T1000 (cell line): ENCODE measurements at places on chromosomes 1 and 21.

GRCh38 chr1:169390303-169390702 is 22.3 kb downstream of the BLZF1 start:
- no peak for DNase-seq

- no peak for DNase-seq
These were observed 5.0 kb downstream of the ZNF691 start for GRCh38 chr1:42851420-42851819.

GRCh38 chr1:167483790-167484189 is 34.5 kb downstream of the CD247 start:
- DNase-seq = no peak

DNA sequence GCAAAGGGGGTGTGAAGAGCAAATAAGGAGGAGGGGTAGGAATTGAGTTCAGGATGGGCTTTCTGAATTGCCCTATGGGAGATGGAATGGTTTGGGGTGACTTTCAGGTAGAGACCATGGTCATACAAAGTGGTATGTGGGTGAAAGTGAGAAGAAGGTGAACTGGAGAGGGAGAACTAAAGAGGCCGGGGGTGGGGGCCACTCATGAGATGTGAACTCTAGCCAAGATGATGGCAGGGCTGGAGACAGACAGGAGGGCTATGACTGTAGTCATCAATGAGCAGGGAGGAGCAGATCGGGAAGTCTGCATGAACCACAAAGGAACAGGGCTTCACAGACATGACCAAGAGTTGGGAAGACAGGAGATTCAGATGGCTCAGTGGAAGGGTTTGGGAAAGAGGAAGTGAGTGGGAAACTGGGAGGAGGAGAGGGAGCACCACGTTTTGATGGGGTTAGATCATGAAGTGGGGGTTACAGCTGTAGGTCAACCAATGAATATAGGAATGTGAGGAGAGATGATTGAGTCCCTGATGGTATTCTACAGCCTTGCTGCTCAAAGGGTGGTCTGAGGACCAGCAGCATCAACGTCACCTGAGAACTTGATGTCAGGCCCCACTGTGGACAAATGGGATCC is 20.7 kb upstream of the LRRC8D start:
- DNase-seq = no peak

GRCh38 chr21:42145569-42146272 is 73.2 kb upstream of the ABCG1 start:
- peak; percentile 37 for DNase-seq

DNA sequence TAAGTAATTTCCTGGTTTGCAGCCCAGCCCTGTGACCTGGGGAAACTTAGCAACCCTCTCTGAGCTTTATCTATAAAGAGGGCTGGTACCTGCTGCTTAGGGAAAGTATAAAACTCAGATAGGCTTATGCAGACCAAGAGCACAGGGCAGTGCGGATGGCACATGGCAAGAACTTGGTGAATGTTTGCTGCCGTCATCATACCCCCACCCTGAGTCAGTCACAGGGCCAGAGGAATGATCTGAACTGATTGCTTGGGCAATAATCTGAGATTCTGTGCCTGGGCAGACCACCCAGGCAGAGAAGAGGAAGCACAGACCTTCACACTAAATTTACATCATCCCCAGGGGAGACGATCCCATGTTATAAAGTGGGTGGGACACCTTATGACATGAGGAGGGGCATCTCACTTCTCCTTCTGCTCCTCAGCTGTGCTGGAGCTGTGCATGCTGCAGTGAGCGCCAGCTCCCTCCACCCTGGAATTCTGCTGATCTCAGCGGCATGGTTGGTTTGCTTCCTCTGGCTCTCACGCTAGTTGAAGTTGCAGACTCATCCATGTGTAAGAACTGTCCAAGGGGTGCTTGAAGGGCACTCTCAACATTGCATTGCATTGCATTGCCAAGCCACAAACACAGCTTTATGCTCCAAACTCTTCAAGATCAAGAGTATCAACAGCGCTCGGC is 197.1 kb downstream of the AJAP1 start:
- no peak for DNase-seq

GRCh38 chr1:92583821-92584760 is 97.4 kb upstream of the GFI1 start:
- no peak for DNase-seq

GRCh38 chr1:230668227-230668626 is 25.9 kb downstream of the COG2 start:
- DNase-seq = no peak

GRCh38 chr1:202802034-202802433 is 6.2 kb downstream of the KDM5B start:
- no peak for DNase-seq

- DNase-seq = no peak
These were observed 44.8 kb downstream of the SNX7 start for GRCh38 chr1:98706173-98706843.

DNA sequence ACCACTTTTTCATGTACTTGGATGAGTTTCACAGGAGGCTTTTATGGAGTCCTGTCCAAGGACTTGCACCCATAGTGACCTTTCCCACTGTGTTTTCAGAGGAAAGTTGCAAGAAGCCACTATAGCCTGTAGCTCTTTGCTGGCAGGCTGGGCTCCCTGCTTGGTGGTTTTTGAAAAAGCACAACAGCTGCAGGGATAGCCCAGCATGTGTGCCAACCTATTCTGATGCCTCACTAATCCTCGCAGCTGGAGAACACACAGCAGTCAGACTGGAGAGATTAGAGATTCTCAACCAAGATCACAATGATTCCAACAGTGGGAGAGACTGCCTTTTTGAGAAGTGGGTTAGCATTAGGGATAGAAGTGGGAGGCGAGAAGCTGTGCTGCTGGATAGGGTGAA is 24.1 kb upstream of the ARHGEF11 start:
- no peak for DNase-seq

DNA sequence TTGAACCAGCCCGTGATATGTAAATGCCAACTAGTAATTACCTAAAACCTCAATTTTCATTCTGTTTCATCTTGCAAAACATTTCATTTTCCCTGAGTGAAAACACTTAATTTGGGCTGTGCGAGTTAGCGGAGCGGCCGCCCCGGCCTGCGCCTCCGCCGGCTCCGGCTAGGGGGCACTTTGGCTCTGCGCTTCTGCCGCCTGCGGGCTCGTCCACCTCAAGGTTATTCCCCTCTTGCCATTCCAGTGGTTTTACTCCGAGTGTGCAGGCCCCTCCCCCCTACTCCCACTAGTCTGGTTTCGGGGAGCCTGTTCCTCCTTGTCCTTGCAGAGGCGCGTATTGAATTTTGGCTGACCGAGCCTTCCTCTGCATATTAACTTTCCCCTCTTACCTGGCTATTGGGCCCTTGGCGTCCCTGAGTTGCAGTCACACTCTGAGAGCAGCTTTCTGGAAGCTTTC is 55.6 kb downstream of the PEX14 start:
- no peak for DNase-seq

DNA sequence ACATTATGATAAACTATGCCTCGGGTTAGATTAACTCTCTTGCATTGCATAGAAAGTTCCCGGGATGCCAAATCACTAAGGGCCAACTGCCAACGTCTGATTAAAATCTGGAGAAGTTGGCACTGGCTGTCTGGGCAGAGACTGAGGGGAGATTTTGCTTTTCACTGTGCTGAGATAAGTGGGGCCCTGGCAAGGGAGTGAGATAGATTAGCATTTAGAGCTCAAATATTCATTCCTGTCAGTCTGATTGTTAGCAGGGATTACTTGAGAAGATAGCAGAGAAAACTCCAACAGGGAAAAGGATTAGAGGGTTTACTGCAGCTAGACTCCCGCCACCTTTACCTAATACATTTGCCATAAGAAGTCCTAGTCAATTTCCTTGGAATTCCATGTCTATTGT is 714.1 kb upstream of the CHRM3 start:
- no peak for DNase-seq

DNA sequence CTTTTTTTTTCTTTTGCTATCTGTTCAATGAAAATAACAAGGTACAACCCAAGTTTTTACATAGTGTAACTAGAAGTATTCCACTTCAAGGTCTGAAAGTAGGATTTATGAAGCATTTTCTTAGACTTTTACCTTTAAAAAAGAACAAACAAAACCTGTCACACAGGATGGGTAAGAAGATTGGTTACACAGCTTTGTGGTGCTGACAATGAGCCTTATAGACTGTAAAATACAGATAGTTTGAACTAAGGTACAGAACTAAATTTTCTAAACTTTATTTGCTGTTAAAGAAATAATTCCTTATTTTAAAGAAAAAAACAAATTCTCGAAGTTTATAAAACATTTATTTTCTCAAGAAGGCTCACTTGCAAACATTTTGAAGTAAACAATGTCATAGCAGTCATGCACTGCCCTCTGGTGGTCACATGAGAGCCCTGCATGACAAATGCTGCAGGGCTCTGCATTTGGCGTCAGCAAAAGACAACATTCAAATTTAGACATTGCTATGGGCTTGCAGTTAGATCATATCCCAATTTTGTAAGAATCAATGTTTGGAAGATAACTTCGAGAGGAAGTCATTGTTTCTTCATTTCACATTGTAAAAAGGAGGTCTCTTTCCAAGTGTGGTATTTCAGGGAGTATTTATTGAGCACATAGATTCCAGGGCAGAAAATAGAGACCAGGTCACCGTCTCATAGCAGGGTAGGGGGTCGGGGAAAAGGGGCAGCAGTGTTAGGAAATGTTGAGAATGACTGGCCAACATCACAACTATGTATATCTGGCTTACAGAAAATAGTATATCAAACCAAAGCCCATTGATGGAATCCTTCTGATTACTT is 115.3 kb upstream of the FMN2 start:
- DNase-seq = no peak

DNA sequence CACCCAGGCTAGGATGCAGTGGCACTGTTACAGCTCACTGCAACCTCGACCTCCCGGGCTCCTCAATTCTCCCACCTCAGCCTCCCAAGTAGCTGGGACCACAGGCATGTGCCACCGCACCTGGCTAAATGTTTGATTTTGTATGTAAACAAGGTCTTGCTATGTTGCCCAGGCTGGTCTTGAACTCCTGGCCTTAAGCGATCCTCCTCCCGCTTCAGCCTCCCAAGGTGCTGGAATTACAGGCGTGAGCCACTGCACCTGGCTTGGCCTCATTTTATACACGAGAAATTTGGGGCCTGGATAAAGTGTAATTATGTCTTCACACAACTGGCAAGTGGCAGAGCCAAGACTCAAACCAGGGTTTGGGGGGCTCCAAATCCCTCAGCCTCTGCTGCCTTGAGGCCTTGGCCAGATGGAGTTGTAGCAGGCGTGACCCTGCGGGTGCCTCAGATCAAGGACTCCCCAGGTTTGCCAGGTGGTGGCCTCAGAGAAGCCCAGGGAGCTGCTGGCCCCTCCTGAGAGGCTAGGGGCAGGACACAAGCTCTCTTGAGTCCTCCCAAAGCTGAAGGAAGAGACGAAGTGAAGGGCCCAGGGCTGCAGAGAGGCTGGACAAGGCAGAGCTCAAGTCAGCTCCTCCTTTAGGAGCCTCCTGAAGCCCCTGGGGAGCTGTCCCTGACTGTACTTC is 61.7 kb downstream of the MDM4 start:
- no peak for DNase-seq

- no peak for DNase-seq
These were observed 24.2 kb upstream of the PHTF1 start for GRCh38 chr1:113783254-113784103.
